Fibroblast of the conjunctiva (primary cell): ENCODE measurements at places on chromosomes 4 and X.
A peak's percentile ranks its signal among the peaks of the same experiment; 100 is the strongest.

DNA sequence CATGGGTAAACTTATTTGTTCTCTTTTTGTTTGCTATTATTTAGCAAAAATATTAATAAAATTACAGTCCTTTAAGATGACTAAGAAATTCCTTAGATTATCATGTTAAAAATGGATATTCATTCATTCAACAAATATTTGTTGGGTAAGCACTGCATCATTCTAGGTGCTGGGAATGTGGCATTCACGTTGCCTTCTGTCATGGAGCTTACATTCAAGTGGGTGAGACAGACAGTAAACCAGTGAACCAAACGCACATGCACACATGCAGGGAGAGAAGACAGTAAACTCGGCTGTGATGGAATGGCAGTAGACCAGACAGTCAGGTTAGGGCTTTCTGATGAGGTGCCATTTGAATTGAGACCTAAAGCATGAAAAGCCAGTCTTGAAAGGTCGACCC, 91.8 kb downstream of the STOX2 start:
- no peak for DNase-seq

DNA sequence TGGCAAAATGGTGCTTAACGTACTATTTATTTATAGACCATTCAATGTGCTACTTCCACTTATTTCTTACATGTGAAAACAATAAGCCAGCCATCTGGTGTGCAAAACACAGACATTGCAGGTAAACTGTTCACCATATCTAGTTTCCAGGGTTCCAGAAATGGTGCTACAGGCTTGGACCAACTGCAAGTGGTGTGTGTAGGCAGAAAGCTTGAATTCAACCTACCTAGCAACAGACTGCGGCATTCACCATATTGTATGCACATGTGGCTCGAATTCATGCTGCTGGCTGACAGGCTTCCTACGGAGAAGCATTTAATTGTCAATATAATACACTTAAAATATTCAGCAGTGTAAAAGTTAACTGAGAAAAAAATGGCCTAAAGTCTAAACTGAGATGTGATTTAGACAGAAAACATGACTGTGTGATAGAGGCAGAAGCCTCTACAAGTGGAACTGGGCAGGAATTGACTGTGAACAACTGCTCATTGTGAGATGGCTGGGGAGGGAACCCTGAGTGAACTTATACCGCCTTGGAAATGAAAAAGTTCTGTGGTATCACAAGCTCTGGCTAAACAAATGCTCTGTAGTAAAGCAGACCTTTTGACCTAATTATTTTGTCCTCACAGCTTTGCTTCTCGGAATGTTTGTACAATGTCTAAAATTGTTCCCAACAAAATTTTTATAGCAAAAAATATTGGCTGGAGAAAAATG, 434.7 kb downstream of the GRIA2 start:
- no peak for DNase-seq

DNA sequence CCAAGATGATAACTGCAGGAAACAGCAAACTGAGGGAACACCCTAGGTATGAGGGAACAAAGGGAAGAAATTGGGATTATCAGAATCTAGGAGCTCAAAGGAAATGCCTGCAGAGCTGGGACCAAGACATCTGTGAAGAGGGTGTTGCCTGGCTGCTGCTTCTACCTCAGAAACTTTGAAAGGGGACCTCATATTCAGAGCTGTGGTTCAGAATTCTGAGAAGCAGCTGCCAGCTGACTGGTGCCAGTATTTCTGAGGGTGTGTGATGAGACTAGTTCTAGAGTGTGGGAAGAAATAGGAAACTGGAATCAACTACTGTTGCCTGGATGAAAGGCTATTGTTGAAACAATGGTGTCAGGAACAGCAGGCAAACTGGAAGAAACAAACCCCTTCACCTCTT, 8.5 kb downstream of the FAAH2 start:
- no peak for DNase-seq

DNA sequence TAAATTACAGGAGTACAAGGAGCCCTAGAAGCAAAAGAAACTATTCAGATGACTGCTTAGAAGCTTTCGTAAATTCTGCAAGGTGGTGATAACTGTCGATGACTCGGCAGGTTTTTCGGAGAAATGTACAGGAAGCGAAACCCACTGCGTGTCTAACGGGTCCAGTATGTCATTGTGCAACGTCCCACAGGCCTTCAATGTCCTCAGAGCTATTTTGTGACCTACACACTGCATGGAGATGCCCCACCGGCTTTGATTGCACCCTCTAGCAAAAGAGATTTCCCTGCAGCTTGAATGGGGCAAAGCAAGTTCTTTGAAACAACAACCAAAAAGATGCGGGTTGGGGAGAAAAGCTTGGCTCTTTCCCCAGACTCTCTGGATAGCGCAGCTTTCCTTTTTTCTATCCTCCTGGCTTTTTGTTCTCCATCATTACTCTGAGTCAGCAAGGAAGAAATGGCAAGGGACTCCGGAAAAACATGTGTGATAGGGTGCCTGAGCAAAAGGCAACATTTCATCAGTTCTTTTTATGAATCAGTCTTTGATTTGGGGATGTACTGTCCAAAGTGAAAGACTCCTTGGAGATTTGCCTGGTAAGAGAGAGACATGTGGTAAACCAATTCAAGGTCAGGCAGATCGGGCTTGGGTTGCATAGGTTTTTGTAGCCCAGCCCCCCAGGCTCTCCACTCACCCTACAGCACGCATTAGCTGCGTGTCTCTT, 112.0 kb upstream of the TBL1X start:
- DNase-seq: peak; percentile 72
